ENCODE measurements at places on chromosomes 5 and 9.

DNA sequence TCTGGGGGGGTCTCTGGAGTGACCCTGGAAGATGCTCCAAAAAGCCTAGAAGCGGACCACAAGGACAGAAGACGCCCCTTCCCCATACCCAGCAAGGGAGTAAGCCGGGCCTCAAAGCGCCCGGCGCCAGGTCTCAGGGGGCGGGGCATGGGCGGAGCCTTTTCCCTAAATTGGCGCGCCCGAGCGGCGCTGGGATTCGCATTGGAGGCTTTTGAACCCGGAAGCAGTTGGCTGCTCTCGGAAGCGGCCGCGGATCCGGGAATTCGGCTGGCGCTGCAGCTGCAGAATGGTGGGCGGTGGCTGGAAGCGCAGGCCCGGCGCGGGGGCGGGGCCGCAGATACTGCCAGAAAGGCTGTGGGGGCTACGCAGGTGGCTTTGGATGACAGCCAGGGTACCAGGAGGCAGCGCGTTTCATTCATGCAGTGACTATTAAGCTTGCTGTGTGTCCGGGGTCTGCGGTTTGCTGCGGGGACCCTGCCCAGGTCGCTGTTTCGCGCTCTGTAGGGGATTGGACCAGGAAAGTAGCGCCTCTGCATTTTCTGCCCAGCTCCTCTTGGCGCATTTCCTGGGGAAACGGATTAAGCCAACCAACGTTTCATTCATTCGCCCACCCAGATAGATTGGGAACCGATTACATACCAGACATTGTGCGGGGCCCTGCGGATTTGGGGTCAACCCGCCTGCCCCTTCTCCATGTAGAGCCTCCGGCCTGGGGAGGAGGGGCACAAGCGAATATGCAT is 83.0 kb upstream of the FREM1 start:
- DNase-seq, result peak; percentile 11

- peak; percentile 51 for DNase-seq
Observed at GRCh38 chr9:72362118-72362531, 2.9 kb downstream of the ZFAND5 start.

GRCh38 chr9:112364761-112365160 is 15.1 kb upstream of the HSDL2 start:
- no peak for DNase-seq

- no peak for DNase-seq
Observed at GRCh38 chr5:151153766-151154272, 3.8 kb downstream of the ANXA6 start.

- no peak for DNase-seq
Observed at GRCh38 chr5:156396063-156396829, 69.3 kb downstream of the SGCD start.

DNA sequence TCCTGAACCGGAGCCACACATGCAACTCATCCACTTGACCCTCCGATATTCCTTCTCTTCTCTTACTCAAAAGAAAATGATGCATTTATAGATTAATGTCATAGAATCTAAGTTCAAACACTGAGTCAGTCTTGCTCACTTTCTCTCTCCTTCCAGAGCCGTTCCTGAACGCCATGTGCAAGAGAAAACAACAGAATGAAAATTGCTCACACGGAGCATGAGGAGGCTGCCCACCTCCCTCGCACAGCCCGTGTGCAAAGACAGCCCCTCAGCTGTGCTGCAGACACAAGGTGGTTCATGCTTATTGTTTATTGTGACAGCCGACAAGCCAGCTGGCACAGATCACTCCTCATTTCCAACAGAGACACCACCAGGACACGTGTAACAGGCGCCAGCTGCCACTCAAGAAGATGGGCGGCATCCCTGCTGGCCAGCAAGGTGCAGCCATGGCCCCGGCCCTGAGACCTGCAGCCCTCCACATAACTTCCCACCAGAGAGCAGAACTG is 290.8 kb downstream of the GLIS3 start:
- DNase-seq, result no peak

DNA sequence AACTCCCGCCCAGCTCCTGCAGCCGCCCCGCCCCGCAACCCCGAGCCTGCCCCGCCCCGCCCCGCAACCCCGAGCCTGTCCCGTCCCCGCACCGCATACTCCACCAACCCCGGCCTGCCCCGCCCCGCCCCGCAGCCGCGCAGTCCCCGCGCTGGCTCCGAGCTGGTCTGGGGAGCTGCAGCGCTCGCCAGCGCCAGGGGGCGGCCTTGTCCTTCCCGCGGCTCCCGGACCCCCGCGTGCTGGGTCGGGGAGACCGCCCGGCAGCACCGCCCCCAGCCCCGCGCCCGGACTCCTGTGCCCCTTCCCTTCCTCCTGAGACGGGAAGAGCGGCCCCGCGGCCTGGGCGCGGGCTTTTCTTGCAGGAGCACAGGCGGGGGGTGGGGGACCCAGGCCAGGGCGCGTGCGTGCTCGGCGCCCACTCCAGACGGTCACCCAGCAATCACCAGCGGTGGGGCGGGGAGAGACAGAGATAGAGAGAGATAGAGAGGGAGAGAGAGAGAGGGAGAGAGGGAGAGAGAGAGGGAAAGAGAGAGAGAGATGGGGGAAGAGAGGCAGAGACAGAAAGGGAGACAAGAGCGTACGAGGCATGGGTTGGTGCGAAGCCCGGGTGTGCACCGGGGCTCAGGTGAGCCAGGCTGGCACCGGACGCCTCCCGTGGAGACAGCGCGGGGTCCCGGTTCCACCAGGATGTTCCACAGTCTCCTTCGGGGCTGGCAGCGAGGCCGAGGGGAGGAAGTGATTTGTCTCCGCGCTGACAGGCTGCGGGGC is 14.7 kb upstream of the TMEM250 start:
- DNase-seq, result peak; percentile 93

GRCh38 chr9:25678147-25678666 is at the start of gene TUSC1:
TUSC1 (minus strand) TSS chr9:25678444; CDS start chr9:25678312, 132 bp downstream.
- peak; percentile 21 for DNase-seq

GRCh38 chr5:32298059-32298415 is 14.7 kb downstream of the MTMR12 start:
- no peak for DNase-seq

GRCh38 chr9:1008216-1008615 is 31.8 kb downstream of the DMRT3 start:
- DNase-seq, result no peak

GRCh38 chr5:94969174-94969573 is 315.7 kb downstream of the MCTP1 start:
- DNase-seq, result no peak

DNA sequence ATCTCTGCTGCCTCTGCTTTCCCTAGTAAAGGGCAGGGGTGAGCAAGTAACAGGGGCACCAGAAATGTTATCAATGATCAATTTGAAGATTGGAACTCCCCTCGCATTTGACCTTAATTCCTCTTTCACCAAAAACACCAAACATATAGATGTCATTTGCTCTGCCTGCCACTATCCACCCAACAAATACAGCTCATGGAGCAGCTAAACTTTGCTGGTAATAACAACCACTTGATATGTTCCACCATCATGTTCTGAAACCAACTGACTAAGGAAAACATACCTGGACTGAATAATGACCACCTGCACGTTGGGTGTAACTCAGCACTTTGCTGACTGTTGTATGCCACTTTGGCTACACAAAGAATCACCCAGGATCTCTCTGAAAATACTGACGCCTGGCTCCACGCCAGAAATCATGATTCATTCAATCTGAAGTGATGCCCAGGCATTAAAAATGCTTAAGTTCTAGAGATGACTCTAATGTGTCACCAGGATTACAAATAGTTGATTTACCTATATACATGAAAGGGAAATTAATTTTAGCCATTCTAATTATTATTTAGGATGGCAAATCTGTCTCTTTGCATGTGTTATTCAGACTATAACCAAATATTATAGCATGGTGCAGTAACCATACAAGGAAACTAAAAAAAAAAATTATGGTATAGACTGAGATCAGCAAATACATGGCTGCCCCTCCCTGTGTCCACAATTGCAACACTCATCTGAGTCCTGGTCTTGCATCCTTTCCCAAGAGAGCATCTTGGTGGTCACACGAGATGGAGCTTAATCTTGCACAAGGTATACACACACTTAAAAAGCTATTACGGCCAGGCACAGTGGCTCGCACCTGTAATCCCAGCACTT is 43.1 kb upstream of the TTC39B start:
- DNase-seq, result no peak

DNA sequence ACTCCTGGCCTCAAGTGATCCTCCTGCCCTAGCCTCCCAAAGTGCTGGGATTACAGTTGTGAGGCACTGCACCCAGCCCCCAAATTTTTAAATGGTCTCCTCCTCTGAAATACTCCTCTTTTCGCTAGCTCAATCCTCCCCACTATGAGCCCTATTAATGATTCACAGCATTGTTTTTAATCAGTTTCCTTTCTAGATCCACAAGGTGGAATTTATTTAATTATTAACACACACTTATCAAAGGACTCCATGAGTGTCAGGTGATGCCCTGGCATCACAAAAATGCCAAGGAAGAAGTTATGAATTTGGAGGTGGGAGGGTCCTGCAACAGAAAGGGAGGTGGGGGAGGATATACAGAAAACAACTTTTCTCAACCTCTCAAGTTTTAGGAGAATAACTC is 806.5 kb downstream of the PRELID2 start:
- DNase-seq, result no peak

DNA sequence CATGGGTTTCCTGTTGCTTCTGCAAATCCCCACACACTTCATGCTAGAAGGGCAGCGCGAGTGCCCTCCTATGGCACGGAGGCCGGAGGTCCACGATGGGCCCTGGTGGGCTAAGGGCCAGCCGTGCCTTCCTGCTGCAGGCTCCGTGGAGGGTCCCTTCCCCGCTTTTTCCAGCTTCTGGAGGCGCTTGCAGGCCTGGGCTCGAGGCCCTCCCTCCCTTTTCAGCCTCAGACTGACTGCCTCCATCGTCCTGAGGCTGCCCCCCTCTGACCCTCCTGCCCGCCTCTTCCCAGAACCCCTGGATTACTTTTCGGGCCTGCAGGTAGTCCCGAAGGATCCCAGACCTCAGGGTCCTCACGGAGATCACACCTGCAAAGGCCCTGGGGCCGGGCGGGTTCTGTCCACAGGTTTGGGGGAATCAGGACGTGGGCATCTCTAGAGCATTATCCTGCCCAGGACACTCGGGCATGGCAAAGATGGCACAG is 3.2 kb upstream of the TERT start:
- no peak for DNase-seq

DNA sequence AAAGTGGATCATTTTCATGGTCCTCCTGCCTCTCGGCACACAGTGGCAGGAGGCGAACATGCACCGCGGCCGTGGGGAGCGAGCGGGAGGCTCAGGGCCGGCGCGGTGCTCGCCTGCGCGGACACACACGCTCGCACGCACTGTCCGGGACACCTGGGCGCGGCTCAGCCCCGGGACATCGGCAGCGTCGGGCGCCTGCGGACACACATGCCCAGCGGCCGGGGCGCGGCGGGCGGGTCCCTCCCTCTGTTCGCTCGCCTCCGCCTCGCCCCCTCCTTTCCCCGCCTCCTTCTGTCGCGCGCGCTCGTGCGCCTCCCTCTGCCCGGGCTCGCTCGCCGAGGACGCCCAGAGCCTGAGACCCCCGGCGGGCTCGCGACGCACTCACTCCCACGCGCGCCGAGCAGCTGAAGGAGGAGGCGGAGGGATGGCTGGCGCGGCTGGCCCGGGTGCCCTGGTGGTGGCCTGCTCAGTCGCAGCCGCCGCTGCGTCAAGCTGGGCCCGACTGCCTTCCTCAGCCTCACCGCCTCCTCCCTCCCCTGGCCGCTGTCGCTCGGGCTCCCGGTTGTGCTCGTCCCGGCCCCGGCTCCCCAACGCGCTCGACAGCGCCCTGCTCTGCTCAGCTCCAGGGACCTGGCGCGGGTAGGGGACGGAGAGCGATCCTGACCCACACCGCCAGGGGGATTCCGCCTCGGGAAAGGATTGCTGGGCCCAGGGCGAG is at the start of gene FRMD3:
FRMD3 (minus strand) TSS at position 230 of the 718 bp plus-strand sequence; CDS start at position 60, 170 bp downstream.
- peak; percentile 87 for DNase-seq

DNA sequence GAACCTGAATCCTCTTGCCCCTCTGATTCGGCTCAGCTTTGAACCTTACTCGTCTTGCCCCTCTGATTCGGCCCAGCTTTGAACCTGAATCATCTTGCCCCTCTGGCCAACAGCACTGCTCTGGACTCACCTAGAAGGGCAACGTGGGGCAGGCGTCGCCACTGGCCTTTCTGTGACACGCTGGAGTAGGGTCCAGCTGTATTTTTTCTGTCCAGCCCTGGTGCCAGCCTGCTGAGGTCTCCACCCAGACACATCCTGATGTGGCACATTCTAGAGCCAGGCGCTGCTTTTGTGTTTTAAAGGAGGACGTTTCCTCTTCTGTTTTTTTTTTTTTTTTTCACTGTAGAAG is 15.2 kb upstream of the CPEB4 start:
- DNase-seq, result no peak

DNA sequence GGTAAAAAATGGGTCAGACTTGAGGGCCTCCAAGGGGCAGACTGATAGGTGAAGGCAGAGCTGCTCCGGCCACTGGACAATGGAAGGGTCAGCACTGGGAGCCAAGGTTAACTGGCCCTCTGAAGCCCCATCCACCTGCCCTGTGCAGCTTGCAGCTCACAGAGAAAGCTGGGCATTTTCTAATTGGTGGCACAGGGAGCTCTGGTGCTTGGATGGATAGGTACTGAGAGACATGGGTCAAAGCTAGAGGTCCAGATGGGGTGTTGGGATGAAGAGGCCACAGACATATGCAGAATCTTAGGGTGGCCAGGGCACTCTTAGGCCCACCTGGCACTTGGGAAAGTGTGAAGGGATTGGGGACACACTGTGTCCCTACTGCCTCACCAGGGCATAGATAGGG is 29.5 kb upstream of the SARDH start:
- DNase-seq, result no peak

DNA sequence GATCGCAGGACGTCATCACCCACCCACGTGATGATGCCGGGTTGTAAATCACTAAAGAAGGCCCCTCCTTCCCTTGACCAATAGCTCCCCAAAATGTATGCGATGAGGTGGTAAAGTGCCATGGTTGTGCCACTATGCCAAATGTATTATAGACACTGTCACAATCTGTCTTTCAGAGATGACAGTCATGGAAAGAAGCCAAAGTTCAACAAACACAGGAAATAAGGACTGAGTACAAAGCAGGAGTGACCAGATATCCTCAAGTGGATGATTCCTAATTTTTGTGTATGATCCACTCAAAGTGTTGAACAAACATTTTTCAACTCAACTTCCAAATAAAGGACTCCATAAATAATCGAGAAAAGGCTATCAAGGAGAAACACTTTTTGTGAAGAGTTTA is 12.5 kb downstream of the GLIS3 start:
- DNase-seq, result no peak

GRCh38 chr9:131731644-131732043 is 8.2 kb downstream of the RAPGEF1 start:
- DNase-seq, result no peak

- no peak for DNase-seq
Observed at GRCh38 chr9:4295160-4295559, 4.7 kb downstream of the GLIS3 start.

DNA sequence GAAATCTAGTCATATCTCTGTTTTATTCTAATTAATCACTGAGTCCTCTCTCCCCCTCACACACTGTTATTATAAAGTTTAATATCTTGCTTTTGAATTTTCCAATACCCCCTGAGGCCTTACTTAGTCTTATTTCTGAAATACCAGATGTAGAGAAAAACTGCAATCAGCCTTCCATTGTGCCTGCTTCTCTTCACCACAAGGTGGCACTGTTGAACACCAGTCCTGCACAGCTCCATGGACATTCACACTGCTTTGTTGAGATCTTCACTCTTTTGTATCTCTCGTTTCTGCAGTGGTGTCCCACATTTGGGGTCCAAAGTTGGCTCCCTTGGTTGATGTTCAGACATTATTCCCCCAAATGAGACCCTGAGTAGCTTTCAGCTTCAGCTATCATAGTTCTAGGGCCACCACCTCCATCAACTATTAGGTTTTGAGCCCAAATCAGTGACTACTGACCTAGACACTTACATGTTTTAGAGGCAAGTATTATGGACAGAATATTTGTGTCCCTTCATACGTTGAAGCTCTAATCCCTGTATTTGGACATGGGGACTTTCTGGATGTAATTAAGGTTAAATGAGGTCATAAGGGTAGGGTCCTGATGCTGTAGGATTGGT is 24.3 kb downstream of the BOD1 start:
- DNase-seq, result no peak
